ENCODE measurements at places on chromosomes 7 and 10.

DNA sequence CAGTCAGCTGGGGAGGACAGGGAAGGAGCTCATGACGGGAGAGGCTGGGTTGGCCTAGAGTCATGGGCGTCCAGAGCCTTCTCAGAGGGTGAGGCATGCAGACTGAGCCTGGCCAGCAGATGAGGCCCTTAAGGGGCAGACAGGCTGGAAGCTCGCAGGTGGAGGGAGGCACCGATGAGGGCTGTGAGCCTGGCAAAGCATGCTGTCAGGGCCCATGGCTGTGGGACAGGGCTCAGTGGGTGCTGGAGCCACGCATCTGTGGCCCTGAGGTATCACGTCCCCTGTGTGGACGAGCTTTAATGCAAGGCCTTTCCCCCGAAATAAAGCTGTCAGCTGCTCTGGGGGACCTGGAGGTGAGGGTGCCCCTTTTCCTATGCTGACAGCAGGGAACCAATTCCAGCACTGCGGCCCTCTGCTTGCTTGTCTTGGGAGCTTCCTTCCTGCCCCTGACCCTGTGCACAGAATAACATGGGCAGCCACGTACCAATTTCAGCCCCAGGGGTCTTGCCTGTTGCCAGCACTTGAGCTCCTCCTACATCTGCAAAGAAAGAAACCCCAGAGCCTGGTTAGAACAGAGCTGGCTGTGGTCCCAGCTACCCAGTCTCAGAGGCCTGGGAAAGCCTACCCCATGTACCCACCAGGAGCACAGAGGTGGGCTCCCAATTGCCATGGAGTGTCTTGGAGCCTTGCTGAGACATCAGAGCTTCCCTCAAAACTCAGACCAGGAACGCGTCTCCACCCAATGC lies 20.6 kb downstream of the TMEM273 start:
- DNase-seq: no peak

- DNase-seq: no peak
These were observed 270.3 kb upstream of the TAC1 start for GRCh38 chr7:97461596-97461995.

DNA sequence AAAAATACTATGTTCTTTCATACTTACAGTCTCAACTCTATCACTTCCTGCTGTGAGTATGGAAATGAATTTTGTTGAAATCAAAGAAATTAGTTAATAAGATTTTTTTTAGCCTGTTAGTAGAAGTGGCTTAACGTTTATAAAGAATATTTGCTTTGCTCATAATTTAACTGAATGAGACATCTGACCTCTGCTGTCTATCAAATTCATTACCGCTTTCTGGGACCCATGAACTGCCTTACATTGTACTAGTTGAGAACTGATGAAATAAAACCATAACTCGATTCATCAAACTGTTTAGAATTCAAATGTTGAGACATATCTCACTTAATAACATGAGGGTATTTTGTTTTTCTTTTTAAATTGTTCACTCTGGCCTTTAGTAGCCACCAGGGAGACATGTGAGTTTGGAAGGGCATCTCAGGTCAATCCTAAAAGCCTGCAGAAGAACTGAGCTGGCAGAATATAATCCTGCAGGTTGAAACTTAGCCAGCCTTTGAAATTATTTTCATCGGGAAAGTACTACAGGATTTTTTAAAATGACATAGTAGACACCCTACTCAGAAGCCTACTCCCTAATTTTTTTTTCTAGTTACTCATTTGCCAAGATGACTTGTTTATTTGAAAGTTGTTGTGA lies 78.7 kb downstream of the KIAA1217 start:
- DNase-seq: no peak

DNA sequence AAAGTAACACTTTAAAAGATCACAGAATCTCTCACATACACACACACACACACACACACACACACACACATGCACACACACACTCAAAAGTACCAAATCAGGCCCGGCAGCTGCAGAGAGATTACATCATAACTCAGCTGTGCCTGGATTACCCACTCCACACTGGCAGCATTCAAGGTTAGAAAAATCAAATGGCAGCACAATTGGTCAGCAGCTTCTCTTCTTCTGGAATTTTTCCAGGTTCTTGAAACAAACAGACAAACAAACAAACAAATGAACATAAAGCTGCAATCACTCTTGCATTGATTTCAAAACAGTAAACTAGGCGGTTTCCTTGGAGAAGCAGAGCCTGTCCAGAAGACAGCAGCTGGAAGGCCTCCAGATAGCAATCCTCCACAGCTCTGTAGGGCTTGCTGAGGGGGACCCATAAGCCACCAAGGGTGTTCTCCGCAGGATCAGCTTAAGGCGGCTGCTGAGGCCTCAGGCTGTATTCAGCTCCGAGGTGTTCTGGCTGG lies 24.5 kb upstream of the FAM133B start:
- DNase-seq: no peak

DNA sequence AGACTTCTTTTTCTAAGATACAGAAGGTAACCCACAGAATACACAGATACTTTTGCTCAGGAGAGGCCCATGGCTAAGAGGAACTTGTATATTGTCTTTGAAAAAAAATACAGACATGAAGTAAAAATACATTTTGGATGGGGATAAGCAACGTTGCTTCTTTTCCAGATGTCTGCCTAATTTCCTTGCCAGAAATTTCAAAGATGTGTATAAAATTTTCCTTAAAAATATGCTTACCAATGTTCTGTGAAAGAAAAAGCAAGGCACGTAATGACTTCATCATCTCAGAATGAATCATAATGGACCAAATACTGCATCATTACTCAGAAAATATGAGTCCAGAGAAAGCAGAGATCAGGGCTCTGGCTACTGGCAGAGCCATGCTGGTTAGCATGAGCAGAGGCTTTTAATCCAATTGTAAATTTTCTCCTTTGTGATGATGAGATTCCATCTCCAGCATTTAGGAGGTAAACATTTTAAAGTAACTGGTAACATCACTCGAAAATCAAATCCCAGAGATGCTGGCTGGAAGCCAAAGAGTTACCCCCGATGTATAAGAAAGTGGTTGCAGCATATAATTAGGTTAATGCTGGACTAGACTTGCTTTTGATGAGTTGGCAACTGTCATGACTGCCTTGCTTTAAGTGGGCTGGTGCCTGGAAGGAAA lies 272.5 kb downstream of the SEMA3A start:
- no peak for DNase-seq

- DNase-seq: peak; percentile 18
These were observed 179.3 kb downstream of the PFKFB3 start for GRCh38 chr10:6382081-6382480.

GRCh38 chr10:91797048-91797690 lies 1.1 kb upstream of the TNKS2 start:
- no peak for DNase-seq

DNA sequence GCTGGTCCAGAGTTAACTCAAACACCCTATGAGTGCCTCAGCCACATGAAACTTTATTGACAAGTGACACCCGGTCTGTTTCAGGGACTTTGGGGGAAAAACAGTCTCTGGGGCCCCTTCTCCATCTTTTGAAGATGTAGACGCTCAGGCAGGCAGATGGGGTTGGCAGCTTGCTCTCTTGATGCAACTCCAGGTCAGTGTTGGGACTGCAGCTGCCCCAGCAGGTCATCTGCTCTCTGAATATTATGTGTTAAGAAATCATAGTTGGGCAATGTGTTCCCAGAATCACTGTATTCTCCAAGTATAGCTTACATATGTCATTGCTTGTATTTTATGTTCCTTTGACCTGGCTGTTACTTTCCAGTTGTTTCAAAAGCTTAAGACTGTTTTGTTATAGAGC lies 544.9 kb upstream of the MGMT start:
- no peak for DNase-seq

DNA sequence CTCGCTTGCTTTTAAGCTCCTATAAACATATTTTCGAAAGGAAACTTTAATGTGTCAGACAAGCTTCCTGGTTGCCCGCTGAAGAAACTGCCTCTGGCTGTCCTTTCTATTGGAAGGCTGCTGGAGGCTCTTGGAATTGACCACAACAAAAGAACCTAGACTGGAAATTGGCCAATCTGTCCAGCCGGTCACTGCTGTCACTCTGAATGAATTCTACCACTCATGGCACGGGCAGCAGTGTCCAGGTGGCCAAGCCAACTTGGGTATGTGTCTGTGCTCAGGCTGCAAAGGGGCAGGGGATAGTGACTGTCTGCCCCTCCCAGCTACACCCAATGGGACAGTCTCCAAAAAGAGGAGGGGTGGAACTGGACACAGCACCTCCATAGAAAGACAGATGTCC lies 57.6 kb downstream of the CDH23 start:
- DNase-seq: no peak

- no peak for DNase-seq
These were observed 130.1 kb downstream of the SND1 start for GRCh38 chr7:127782075-127782474.

- DNase-seq: no peak
These were observed 1.7 kb upstream of the CD36 start for GRCh38 chr7:80636709-80637108.

- no peak for DNase-seq
These were observed 38.4 kb downstream of the SLC39A12 start for GRCh38 chr10:17989908-17990767.

DNA sequence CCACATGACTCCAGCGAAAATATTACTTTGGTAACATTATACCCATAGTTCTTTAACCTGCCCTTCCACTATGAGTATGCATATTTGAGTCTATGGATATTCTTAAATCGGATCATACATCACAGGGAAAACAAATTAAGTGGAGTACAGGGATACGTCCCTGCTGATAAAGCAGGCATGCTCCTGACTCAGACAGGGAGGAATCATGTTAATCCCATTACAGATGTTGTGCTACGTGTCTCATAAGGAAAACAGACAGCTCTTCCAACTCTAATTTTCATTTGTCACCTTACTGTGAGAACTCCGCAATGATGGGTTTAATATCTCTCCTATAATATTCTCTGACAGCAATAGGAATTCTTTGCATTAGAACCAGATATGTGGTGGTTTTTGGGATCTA lies 469.5 kb upstream of the POM121L12 start:
- DNase-seq: no peak

- no peak for DNase-seq
These were observed 18.5 kb upstream of the FOXL3 start for GRCh38 chr7:271266-272107.

DNA sequence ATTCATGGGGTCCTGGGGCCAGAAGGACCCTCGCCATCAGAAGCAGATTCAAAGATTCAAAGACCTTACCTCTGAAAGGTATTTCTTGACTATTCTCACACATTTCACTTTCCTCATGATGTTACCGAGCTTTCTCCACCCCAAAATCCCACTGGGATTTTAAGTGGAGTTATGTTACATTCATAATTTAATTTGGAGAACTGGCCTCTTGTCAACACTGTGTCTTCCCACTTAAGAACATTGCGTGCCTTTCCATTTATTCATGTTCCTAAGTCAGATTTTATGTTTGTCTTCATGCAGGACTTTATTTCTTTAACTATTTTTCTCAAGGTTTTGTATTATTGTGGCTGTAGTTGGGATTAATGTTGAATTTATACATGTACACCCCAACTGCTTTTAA lies 123.5 kb upstream of the BMPER start:
- no peak for DNase-seq

GRCh38 chr10:66680886-66681285 lies 244.9 kb upstream of the LRRTM3 start:
- no peak for DNase-seq

DNA sequence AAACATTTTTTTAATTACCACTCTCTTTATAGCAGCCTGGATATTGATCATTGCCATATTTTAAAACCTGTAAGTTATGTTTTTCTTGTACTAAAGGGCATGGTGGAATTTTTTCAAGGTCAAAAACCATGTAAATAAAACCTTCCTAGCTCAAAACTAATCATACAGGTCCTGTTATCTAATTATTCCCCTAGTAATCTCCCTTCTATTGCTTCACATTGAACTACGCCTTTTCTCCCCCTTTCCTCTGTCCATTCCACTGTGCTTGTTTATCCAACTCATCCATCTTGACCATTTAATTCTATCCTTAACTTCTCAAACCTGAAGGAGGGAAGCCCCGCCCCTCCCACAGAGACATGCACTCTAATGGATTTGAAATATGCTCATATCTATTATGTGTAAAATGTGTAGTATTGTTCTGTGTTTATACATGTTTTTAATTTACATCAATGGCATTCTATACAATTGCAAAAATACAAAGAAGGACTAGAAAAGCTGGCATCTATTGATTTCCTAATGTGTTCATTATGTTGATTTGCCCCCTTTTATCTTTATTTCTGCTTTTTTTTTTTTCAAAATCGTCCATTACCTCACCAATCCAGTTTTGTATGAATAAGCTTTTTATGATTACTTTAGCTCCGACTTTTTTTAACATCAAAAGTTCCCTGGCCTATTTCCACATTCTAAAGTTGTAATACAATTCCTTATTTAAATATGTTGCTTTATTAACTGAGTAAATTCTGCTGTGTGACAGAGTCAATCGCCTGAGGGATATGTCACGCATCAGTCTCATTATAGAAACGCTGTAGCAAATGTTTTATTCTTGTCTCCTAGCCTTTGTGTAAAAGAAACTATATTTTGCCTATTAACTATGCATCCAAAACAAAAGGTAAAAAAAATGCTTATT lies 61.0 kb downstream of the MET start:
- DNase-seq: no peak

GRCh38 chr10:60955316-60955715 lies 11.3 kb upstream of the RHOBTB1 start:
- DNase-seq: no peak

GRCh38 chr10:73995035-73995358 lies 2.9 kb upstream of the VCL start:
- no peak for DNase-seq

DNA sequence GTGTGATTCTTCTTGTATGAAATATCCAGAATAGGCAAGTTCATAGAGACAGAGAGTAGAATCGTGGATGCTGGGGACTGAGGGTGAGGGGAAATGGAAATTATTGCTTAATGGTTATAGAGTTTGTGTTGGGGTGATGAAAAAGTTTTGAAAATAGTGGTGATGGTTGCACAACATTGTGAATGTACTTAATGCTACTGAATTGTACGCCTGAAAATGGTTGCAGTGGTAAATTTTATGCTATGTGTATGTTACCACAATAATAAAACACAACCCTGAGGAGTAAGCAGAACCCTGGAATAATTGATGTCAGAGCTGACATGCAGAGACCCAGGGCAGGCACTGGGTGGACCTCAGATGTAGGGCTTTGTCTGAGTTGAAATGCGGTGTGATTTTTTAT lies 57.6 kb downstream of the TACR2 start:
- DNase-seq: no peak

GRCh38 chr7:80945976-80946375 lies 27.1 kb upstream of the SEMA3C start:
- DNase-seq: no peak

GRCh38 chr7:22733761-22734160 lies 6.8 kb downstream of the IL6 start:
- no peak for DNase-seq

GRCh38 chr10:73771722-73772280 lies 10.0 kb upstream of the CHCHD1 start:
- peak; percentile 71 for DNase-seq

DNA sequence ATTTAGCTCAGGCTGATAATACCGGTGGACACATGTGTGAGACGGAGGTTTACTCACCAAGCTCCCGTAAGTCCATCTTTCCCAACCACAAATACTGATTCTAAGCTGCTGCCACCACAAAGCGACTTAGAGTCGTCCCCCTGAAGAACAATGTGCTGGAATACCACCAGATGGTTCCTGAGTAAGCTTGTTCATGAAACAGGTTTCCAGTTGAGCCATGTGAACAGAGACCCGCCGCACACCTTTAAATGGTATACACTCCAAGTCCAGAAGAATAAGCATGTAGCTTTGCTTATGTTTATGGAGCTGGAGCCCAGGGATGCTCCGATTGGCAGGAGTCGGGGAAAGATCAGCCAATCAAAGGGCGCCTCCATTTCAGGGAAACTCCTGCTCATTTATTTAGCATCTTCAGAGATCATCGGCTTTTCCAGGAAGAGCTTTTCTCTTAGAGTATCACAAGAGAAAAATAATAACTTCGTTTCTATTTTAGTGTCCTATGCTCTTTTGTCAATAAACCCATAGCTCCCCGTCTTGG lies 261.6 kb upstream of the AOAH start:
- no peak for DNase-seq

Data from activated CD4-positive, alpha-beta T cell treated with anti-CD3 and anti-CD28 coated beads for 24 hours (primary cell).